ENCODE measurements at places on chromosomes 12 and 14.
A peak's percentile ranks its signal among the peaks of the same experiment; 100 is the strongest.

DNA sequence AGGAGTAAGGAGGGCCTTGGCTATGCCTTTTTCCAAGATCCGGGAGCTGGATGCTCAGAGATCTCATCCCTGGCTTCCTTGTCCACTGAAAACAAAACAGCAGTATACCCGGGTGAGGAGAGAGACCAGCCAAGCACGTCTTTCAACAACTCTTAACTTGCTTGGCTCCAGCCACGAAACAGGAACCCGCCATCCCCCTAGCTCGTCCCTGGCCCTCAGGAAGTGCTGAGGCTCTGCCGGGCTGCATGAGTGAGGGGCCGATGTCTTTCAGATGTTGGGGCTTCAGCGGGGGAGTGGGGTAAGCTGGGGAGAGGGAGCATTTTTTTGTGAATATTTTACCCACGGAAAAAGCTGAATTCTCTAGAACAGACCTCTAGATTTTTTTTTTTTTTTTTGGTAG, 231.1 kb downstream of the CACNA1C start:
- no peak for DNase-seq

GRCh38 chr12:62860020-62860419, 74.9 kb downstream of the PPM1H start:
- no peak for DNase-seq

DNA sequence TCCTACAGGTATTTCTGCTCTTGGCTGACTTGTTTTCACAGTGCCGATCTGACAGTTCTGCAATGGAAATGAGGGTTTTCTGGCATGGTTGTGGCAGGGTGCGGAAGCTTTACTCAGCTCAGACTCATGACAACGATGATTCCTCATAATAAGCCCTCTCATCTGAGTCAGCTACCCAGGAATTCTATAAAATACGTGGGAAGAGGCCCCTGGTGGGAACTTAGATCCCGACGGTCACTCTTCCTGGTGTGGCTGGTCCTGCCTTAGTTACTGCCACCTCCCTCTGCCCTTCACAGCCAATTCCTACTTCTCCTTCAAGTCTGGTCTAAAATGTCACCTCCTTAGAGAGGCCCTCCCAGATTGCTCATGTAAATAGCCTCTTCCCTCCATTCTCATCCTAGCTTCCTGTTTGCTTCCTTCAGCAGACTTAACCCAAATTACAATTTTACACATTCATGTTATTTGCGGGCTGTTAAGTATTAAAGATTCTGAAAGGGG, 104.2 kb upstream of the MAP1LC3B2 start:
- DNase-seq, result no peak

GRCh38 chr12:120367233-120367923, 1.6 kb downstream of the MSI1 start:
- no peak for DNase-seq

GRCh38 chr12:25616286-25616685, 63.2 kb upstream of the LMNTD1 start:
- DNase-seq, result no peak

- no peak for DNase-seq
Observed at GRCh38 chr12:119322301-119322723, 12.2 kb upstream of the CCDC60 start.

- DNase-seq, result no peak
Observed at GRCh38 chr14:92719890-92720323, 28.5 kb downstream of the LGMN start.

GRCh38 chr12:31749024-31749704, 20.3 kb upstream of the AMN1 start:
- DNase-seq, result peak; percentile 84

DNA sequence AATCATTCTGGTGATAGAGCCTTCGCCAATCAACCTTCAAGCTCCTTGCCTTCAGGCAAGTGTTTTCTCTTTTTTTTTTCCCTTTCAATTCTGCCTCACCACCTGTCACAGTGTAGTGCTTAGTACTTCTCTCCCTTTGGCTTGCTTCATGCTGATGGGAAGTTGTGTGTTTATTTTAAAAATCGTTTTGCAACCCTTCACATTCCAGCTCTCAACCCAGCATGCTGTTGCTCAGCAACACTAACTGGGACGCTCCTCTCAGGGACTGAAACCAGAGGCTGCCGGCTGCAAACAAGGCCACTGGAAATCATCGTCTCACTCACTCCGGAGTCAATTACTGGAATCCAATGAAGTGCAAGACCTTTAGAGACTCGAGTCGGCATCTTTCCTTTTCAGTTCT, 342.7 kb downstream of the PRKD1 start:
- peak; percentile 75 for DNase-seq

GRCh38 chr12:77349689-77350370, 284.5 kb upstream of the E2F7 start:
- no peak for DNase-seq
